ENCODE measurements at places on chromosomes 4 and X. TPM values are rescaled to one million over a fixed set of nuclear protein-coding genes. Genes with fewer than 3 reads are reported as not detected.

CT45A2 gene
- not detected for total RNA-seq

TBX22 gene
- total RNA-seq: 46.5 TPM

KLHL15 gene
- 4.7 TPM for total RNA-seq

RTL3 gene
- total RNA-seq: not detected

MAGEE2 gene
- not detected for total RNA-seq

UNC5C gene
- 1.8 TPM for total RNA-seq

TMSB15A gene
- 15.7 TPM for total RNA-seq

OCRL gene
- 16.7 TPM for total RNA-seq

GABRQ gene
- 9.1 TPM for total RNA-seq

RTL9 gene
- not detected for total RNA-seq

ZNF827 gene
- total RNA-seq: 221 TPM

CSAG2 gene
- total RNA-seq: not detected

CFI gene
- total RNA-seq: 28.0 TPM

FGA gene
- total RNA-seq: not detected

ERCC6L gene
- 0.59 TPM for total RNA-seq

TAF9B gene
- total RNA-seq: 37.4 TPM

RASGEF1B gene
- total RNA-seq: 16.4 TPM

DNAAF6 gene
- total RNA-seq: 1.4 TPM

ETDA gene
- not detected for total RNA-seq

CHM gene
- 20.2 TPM for total RNA-seq

CCDC149 gene
- 14.0 TPM for total RNA-seq

TRPC3 gene
- total RNA-seq: 1.5 TPM

TRIM2 gene
- total RNA-seq: 70.4 TPM

ZNF518B gene
- total RNA-seq: 23.3 TPM

SLC16A2 gene
- 9.3 TPM for total RNA-seq

SPIN3 gene
- total RNA-seq: 17.3 TPM

DUX4 gene
- not detected for total RNA-seq

TAF7L gene
- total RNA-seq: not detected

BDH2 gene
- 41.5 TPM for total RNA-seq

HSD17B13 gene
- total RNA-seq: 1.7 TPM

TCEAL5 gene
- not detected for total RNA-seq

ACE2 gene
- 74.6 TPM for total RNA-seq

DCX gene
- total RNA-seq: 0.17 TPM

FOXR2 gene
- total RNA-seq: not detected

SAGE1 gene
- total RNA-seq: not detected

MAGEB1 gene
- 51.1 TPM for total RNA-seq

HMX1 gene
- not detected for total RNA-seq

HSFX3 gene
- total RNA-seq: 0.74 TPM

NRK gene
- 4.9 TPM for total RNA-seq

CENPVL3 gene
- total RNA-seq: 27.3 TPM

SHROOM2 gene
- total RNA-seq: 71.3 TPM

XAGE1A gene
- total RNA-seq: 29.7 TPM

GLRA3 gene
- total RNA-seq: not detected

TCP11X1 gene
- not detected for total RNA-seq

CLCN3 gene
- total RNA-seq: 67.2 TPM

INPP4B gene
- 49.7 TPM for total RNA-seq
